NCI-H1417 (cell line): ENCODE measurements at places on chromosomes 16 and 17.

GRCh38 chr17:79262624-79263023, 188.0 kb downstream of the ENGASE start:
- DNase-seq = no peak

DNA sequence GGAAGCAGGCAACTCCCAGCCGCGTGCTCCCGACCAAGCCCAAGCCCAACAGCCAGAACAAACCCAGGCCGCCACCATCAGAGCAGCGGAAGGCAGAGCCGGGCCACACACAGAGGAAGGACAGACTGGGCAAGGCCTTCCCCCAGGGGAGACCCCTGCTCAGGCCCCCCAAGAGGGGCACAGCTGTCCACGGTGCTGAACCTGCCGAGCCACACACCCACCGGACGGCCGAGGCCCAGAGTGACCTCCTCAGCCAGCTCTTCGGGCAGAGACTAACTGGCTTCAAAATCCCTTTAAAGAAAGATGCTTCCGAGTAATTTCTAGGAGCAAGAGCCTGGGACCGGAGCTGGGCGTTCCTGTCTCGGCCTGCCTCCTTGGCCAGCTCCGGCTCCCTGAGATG, 14.1 kb upstream of the ZFPM1 start:
- DNase-seq = no peak

GRCh38 chr17:41002814-41003213, 3.1 kb upstream of the KRTAP3-2 start:
- no peak for DNase-seq

GRCh38 chr16:24471561-24472350, 67.6 kb upstream of the RBBP6 start:
- DNase-seq = peak; percentile 18

DNA sequence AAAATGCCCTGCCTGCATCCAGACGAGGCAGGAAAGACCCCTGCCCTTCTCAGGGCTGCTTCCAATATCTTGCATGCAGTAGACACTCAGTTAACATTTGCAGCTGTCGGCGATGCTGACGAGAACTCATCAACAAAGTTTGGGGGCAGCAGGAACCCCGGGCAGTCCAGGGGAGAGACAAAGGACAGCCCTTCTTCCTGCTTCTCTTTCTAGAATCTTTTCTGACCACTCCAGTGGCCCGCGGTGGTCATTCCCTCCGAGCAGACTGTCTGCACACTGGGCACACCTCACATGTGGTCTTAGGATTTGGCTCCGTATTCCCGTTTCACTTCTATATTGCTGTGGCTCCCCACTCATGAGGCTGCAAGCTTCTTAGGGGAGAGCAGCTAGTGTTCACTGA, 31.0 kb upstream of the MFSD6L start:
- DNase-seq = no peak

DNA sequence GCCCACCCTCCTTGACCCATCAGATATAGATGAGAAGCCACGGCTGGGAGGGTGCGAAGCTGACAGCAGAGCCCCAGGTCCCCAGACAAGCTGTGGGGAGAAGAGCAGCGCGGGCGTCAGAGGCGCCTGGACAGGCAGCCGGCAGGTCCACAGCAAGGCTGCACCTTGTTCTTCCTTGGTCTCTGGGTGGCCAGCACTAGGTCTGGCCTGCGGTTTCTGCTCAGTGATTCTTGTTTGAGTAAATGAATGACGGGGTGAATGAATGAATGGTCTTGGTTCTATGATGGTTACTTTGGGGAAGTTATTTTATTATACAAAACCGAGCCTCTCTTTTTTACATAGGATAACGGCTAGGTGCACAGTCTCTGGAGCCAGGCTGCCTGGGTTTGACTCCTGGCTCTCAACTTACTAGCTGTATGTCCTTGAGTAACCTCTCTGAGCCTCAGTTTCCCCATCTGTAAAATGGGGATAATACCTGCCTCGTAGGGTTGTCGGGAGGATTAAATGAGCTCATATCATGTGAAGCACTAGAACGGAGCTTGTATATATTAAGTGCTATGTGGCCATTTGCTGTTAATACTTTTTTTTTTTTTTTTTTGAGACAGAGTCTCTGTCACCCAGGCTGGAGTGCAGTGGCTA, 86.1 kb downstream of the RAB11FIP4 start:
- DNase-seq = no peak
